Tongue (tissue), 3 donors: ENCODE measurements at places on chromosomes 3 and 15.

GRCh38 chr3:160569894-160570652 is 4.7 kb upstream of the KPNA4 start:
- no peak for DNase-seq

- DNase-seq: no peak
Measured at GRCh38 chr3:17640466-17640865, 102.0 kb downstream of the TBC1D5 start.

GRCh38 chr3:13615019-13615528 is 66.1 kb downstream of the FBLN2 start:
- DNase-seq: no peak

- DNase-seq: no peak
Measured at GRCh38 chr3:194244167-194244566, 107.0 kb downstream of the CPN2 start.

GRCh38 chr15:52427804-52428203 is 100.9 kb downstream of the MYO5A start:
- DNase-seq: peak; percentile 43

GRCh38 chr15:22811640-22812039 is 25.2 kb downstream of the NIPA1 start:
- peak; percentile 4 for DNase-seq

DNA sequence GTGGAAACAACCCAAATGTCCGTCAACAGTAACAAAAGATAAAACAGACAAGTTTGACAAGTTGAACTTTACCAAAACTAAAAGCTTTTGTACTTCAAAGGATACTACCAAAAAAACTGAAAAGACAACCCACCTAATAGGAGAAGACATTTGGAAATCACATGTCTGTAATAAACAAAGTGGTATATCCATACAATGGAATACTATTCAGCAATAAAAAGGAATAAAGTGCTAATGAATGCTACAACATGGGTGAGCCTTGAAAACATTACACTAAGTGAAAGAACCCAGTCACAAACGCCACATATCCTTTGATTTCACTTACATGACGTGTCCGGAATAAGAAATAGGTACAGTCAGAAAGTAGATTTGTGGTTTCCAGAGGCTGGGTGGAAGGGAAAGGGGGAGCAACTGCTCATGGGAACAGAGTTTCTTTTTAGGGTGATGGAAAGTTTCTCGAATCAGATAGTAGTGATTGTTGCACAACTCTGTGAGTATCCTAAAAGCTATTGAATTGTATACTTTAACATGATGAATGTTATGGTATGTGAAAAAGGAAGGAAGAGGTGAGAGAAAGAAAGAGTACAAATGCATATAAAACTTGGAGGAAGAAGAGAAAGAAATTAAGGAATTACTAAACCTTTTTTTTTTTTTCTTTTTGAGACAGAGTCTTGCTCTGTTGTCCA is 72.7 kb upstream of the ABHD2 start:
- DNase-seq: no peak

GRCh38 chr3:52220380-52221026 is 4.9 kb downstream of the TLR9 start:
- peak; percentile 91 for DNase-seq

DNA sequence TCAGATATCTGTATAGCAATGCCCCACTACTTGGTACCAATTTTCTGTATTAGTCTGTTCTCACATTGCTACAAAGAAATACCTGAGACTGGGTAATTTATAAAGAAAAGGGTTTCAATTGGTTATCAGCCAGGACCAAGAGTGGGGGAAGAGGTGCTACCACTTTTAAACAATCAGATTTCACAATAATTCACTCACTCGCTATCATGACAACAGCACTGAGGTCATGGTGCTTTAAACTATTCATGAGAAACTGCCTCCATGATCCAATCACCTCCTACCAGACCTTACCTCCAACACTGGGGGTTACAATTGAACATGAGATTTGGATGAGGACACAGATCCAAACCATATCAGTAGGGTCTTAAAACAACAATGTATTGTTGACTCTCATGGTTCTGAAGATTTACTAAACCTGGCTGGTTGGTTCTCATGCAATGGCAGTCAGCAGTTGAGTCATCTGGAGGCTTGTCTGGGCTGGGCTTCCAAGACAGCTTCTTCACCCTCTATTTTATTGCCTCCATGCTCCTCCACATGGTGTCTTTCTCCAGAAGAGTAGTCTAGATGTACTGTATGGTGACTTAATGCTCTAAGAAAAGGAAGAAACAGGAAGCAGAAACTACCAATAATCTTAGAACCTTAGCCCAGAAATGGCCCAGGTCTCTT is 21.2 kb upstream of the TM4SF4 start:
- DNase-seq: no peak

- no peak for DNase-seq
Measured at GRCh38 chr3:98778852-98779413, 15.8 kb downstream of the ST3GAL6 start.
